Activated effector memory CD4-positive, alpha-beta T cell treated with Interleukin-2 at 50 U/mL for 16 hours (primary cell): ENCODE measurements at places on chromosomes 5 and 9.

DNA sequence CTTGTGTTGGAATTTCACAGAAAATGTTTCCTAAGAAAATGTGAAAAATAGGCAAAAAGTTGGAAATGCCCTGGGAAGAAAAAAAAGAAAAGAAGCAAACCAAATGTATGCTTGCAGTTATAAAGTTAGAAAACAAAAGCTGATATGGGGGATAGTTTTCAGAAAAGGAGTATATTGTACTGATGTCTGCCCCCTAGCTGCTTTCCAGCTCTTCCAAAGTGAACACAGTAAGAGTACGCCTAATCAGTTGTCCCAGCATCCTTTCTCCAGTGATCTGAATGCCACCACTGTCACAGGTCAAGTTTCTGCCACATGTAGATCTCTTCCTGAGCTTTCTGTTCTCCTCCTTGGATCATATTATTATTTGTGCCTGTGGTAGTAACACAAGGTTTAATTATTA is 5.8 kb downstream of the TYRP1 start:
- DNase-seq, result no peak

DNA sequence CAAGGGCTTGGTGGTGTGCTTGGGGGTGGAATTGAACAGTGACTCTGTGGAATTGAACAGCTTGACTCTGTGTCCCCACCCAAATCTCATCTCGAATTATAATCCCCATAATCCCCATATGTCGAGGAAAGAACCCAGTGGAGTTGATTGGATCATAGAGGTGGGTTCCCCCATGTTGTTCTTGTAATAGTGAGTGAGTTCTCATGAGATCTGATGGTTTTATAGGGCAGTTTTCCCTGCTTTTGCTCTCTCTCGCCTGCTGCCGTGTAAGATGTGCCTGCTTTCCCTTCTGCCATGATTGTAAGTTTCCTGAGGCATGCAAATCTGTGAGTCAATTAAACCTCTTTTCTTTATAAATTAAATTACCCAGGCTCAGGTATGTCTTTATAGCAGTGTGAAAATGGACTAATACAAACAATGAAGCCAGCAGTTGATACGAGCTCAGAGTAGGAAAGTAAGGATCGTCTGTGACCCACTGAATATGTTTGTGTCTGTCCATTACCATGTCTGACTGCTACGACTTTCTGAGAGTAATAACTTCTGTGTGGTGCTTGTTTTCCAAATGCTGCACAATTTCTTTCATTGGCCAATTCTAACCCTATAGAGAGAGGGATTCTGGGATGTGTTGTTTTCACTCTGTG is 17.9 kb upstream of the RICTOR start:
- no peak for DNase-seq

GRCh38 chr5:123718238-123718637 is 206.3 kb downstream of the CSNK1G3 start:
- no peak for DNase-seq

- DNase-seq, result no peak
These were observed 43.3 kb downstream of the VAV2 start for GRCh38 chr9:133948561-133949485.

GRCh38 chr5:168710706-168711105 is 131.5 kb upstream of the PANK3 start:
- DNase-seq, result no peak

GRCh38 chr9:137194388-137194787 is 5.9 kb downstream of the SSNA1 start:
- DNase-seq, result no peak

- DNase-seq, result no peak
These were observed 85.8 kb downstream of the FBXO38 start for GRCh38 chr5:148469501-148469935.

DNA sequence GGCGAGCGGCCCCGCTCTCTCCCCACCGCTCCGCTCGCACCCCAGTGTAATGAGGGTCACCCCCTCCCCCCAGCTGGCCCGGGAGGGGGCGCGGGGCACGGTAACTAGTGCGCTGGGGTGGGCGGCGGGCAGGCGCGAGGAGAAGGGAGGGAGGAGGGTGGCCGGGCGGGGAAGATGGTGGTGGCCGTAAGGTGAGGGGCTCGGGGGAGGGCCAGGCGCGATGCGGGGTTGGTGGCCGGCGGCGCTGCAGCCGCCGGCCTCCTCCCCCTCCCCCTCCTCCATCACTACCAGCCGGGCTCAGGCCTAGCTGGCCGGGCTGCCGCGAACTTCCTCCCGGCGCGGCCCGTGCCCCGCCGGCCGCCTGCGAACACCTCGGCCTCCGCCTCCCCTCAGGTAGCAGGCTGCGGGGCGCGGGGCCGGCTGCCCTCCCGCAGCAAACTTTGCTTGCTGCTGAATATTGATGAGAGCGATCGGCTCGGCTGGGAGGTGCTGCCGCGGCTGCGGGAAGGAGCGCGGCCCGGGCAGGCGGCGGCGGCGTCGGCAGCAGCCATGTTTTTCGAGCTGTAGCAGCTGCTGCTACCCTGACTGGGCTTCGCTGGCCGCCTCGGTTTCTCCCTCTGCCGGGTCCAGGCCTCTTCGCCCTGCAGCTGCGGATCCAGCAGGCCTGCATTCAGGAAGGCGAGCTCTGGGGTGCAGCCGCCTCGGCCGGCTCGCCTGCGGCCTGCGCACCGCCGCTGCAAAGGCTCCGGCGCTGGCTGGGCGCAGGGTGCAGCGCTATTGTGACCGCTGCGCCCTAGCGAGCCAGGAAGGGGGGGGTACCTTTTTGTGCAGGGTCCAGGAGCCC is 502 bp downstream of the NSD1 start:
- peak; percentile 51 for DNase-seq

- no peak for DNase-seq
These were observed 200.5 kb downstream of the EBF1 start for GRCh38 chr5:158899211-158899610.

GRCh38 chr9:14906644-14907359 is 3.4 kb downstream of the FREM1 start:
- DNase-seq, result no peak
